ENCODE measurements at places on chromosomes 16 and 17.

DNA sequence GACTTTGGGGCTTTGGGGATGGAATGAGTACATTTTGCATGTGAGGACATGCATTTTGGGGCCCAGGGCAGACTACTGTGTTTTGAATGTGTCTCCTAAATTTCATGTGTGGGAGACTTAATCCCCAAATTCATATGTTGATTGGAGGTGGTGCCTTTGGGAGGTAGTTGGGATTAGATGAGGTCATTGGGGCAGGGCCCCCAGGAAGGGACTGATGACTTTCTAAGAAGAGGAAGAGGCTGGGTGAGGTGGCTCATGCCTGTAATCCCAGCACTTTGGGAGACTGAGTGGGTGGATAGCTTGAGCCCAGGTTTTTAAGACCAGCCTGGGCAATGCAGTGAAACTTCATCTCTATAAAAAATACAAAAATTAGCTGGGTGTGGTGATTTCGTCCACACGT is 42.8 kb upstream of the RAI1 start:
- DNase-seq, result no peak

- no peak for DNase-seq
Measured at GRCh38 chr16:9780831-9781230, 401.4 kb downstream of the GRIN2A start.

DNA sequence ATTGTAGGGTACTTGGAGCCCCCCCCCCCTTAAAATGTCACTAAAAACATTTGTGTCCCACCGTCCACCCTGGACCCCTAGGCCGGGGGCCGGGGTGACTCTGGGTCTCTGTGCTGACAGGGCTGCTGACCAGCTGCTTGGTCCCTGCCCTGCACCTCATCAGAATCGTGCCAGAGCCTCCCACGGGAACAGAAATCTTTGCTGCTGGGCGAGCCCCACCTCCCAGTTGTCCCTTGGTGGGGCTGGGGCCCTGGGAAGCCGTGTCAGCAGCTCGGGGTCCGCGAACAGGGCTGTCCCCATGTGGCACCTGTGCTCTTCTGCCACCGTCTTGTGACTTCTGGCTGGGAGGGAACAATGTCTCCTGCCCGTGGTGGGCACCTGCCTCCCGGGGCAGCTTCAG is 18.5 kb downstream of the KCTD5 start:
- no peak for DNase-seq

DNA sequence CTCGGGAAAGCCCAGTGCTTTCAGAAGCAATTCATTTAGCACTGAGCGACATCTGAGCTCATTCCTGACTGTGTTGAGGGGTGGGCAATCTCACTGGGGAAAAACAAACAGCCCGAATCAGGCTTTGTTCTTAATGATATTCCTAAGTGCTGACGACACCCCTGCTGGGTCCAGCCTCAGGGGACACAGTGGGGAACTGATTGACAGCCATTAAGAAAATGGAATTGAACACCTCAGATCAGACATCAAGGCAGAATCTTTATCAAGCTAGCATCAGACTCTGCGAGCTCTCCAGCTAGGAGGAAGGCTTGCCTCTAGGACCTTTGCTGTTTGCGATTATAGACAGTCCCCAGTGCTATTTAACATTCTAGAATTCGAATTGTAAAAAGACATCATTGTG is 22.5 kb upstream of the LYRM9 start:
- DNase-seq, result no peak

All from CD4-positive, alpha-beta T cell treated with Interferon alpha-2 for 1 hour (primary cell).